ENCODE measurements at places on chromosomes 2 and 18.

GRCh38 chr18:57441071-57441794 is 6.1 kb downstream of the ONECUT2 start:
- DNase-seq = peak; percentile 57

- no peak for DNase-seq
Observed at GRCh38 chr18:24630346-24630880, 170.0 kb downstream of the HRH4 start.

- DNase-seq = no peak
Observed at GRCh38 chr2:170157025-170157684, 20.8 kb upstream of the MYO3B start.

DNA sequence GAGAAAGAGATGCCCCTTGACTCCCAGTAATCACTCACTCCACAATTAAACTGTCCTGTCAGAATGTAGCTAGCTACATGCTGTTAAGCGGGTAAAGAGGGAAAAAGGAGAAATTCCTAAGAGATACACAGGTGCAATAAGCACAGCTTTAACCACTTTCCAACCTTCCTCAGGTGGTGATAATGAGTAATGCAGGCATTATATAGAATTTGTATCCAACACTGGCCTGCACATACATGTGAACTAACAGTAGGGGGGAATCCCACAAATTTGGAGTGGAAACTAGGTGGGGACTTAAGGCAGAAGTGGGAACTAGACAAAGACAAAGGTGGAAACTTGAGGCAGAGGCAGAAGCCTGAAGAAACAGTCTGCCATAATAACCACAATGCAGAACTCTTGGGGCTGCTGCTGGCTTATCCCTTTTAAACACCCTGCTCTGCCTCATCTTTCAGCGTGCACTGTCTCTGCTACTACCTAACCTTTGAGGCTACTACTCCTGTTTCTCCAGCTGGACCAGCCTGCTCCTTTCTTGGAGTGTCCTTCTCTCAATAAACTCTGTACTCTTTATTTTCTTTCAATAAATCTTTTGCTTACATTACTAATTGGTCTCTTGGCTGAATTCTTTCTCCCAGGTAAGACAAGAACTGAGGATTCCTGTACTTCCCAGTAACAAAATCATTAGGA is 259.7 kb downstream of the PDE11A start:
- no peak for DNase-seq

DNA sequence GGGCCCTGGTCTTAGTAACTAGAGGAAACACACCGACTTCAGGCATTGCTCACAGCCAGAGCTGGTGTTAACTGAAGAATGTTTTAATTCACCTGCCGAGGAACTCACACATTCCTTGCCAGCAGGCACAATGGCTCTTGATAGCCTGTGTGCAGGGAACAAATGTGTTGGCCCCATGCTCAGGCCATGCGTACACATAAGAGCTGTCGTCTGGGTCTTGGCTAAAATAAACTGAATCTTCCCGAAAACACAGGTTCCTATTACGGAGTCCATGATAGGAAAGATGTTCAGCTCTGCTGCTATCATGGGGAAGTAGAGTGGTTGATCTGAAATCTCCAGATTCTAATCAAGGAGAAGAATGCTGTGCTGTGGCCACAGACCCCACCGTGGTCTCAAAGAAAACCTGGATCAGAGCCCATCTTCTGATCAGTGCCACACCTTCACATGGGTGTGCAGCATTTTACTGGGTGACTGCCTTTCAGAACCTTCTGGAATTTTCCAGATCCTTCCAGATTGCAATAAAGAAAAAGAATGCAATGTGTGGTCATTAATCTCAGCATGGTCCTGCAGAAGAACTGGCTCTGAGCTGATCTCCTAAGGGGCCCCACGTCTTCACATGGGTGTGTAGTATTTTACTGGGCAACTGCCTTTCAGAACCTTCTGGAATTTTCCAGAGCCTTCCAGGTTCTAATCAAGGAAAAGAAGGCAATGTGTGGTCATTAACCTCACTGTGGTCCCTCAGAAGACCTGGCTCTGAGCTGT is 17.2 kb downstream of the MBP start:
- DNase-seq = no peak

- no peak for DNase-seq
Observed at GRCh38 chr2:191479680-191480023, 198.3 kb upstream of the NABP1 start.

DNA sequence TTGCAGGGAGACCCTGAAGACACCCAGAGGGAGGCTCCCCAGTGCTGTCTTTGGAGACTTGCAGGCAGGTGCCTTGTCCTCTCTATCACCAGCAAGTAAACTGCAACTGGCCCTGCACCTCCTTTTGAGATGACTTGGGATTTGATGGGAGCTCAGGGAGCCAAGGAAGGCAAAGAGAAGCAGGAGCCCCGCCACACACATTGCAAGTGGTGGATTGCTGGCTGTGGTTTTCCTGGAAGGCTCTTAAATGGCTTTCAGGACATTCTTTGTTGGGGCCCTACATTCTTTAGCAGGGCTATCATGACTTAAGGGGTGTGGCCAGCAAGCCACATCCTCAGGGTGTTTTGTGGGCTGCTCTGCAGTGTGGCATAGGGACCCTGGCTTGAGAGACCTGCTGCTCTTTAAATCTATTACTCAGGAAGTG is 39.9 kb upstream of the CDC42EP3 start:
- DNase-seq = no peak

DNA sequence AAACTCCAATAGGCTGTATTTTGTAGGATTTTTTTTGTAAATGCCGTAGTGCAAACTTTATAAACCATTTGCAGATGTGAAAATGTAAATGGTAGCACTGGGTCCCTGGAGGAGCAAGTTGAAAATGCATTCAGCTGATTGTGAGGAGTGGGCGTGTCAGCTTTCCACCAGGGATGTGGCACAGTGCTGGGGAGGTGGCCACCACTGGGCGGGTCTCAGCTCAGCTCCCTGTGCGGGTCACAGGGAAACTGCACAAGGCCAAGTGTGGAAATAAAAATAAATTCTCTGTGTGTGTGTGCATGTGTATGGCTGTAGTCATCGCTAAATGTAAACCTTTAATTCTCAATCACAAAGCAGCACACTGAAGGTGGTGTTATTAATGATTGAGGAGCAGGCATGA is 137.2 kb upstream of the PXDN start:
- no peak for DNase-seq

GRCh38 chr2:165796129-165796528 is 2.1 kb upstream of the GALNT3 start:
- no peak for DNase-seq

GRCh38 chr2:136874258-136874657 is 108.9 kb downstream of the THSD7B start:
- no peak for DNase-seq

DNA sequence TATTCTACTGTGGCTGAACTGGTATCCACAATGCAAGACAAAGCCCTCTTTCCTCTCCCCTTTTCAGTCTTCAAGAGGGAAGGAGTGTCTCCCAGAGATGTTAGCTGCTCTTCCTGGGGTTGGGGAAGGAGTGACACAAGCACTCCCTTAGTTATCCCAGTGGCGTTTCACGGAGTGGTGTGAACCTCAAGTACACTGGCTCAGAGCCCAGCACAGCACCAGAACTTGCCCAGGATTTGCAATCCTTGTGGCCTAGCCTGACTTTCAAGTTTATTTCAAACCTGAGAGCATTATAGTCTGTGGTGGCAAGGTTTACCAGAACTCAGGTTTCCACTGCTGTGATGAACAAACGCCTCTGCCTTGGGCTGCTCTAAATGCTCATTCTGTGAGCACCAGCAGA is 162.5 kb downstream of the CCDC102B start:
- DNase-seq = no peak

DNA sequence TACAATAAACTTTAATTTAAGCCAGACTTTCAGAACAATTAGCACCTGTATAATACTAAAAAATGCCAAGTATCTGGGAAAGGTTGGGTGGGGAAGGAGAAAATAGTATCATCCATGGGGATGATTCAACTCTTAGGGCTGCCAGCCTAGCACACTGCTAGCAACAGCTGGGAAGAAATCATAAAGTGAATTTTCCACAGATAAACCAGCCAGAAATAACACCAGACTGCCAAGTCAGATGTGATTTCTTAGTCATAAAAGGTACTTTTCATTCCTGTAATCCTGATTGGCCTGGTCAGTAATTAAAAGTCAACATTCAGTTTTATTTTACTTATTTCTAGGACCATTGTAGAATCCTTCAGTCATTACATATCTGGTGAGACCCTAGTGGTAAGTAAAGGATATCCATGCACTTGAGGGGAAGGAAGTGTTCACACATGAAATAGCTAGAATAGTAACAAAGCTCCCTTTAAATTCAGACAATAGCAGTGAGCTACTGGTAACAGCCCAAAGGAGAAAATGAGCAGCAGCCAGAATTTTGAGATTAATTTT is 59.4 kb downstream of the LIMS1 start:
- no peak for DNase-seq

DNA sequence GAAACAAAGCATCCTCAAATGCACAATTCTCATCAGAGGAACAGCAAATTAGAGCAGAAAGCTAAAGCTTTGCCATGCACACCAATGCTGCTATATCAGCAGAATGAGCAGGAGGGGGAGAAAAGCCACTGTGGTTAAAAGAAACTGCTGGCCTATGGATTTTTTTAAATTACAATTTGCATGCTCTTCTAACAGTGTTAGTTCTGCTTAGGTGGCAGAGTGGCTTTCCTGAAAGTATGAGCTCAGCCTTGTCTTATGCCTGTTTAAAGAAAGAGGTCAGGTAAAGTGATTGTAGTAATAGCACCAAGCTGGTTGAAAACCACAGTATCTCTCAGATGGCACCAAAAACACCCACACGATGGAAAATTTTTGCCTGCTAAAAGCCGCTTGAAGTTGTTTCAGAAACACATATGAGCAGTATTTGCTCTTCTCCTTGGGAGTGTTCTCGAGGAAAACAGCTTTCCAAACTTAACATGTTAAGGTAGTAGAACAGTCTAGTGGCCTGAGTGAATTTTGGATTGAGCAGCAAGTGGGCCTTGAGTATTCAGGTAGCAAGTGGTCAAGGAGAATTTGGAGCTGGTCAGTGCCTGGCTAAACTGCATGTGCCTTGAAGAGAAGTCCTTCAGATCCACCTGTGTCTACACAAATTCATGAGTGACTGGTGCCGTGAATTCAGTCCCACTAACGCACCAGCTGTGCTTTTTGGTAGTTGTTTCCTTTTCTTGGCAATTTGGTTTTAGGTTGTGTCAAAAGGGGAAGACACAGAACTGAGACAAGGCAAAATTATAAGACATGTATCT is 19.6 kb upstream of the NDUFV2 start:
- no peak for DNase-seq

GRCh38 chr2:1791685-1792435 is 47.5 kb upstream of the PXDN start:
- DNase-seq = no peak

- DNase-seq = no peak
Observed at GRCh38 chr18:57137847-57138246, 9.0 kb upstream of the BOD1L2 start.

DNA sequence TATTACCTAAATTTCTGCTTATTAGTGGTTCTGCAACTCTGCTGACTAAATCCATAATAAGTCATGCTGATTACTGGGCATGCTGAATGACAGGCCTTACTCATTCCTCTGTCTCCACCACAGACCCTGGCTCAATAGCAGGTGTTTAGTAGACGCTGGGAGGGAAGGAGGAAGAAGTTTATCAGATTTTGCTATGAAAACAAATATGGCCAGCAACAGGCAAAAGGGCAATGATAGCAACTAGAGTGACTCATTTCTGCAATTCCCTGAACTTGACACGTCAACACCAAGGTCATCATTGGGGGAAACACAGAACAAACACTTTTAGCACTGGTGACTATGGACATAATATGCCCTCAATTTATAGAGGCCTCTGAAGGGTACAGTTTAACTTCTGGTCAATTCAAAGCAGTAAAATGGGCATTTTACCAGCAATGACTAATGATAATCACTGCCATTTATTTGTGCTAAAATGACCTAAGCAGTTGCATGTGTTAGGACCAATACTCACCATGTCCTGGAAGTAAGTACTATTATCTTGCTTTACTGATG is 35.2 kb downstream of the TMEM163 start:
- DNase-seq = no peak

GRCh38 chr2:52532956-52533355 is 1234.6 kb upstream of the CHAC2 start:
- no peak for DNase-seq

DNA sequence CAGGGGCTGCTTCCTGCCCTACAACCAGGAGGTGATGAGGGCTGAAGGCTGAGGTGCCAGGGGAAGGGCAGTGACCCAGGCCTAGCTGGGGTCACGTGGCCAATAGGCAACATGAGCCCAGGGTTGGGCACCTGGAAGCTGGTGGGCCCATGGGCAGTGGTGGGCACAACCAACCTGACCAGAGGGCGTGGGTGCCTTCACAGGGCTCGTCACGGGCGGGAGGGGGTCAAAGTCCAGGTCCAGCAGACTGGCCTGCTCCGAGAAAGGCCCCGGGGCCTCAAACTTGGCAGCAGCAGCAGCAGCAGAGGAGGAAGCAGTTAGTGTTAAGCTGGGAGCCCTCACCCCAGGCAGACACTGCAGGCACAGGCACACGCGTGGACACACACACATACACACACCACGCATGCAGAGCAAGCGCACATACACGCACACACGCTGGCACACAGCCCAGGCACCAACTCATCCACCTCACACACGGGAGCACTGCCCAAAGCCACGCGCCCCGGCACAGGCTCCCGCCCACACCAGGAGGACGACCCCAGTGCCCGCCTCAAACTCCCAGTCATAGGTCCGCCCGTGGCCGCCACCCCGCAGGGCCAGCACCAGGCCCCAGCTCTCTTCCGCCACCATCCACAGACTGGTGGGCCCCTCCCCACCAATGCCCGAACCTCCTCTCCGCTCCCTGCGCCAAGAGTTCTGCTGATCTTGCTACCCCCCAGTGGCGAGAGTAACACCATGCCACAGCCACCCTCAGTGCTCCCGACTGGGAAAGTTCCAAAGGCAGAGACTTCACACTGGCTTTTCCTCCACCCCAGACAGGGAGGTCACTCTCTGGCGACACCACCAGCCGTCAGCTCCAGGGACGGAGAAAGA is 53.0 kb downstream of the BIN1 start:
- DNase-seq = no peak

- no peak for DNase-seq
Observed at GRCh38 chr2:103810875-103811274, 1043.0 kb upstream of the POU3F3 start.

DNA sequence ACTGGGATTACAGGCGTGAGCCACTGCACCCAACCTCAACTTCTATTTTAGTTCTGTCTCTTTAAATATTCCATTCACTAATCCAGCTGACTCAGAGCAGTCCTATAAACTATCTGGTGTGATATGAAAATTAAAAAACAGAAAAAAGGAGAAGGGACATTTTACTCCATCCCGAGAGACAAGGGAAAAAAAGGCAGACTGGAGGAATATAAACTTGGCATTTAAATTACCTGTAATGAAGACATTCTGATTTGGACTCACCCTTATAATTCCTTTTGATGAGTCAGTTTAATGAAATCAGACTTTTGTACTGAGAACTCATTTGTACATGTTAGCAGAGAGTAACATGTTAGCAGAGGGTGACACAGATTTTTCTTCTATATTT is 74.8 kb upstream of the RIOK3 start:
- no peak for DNase-seq

DNA sequence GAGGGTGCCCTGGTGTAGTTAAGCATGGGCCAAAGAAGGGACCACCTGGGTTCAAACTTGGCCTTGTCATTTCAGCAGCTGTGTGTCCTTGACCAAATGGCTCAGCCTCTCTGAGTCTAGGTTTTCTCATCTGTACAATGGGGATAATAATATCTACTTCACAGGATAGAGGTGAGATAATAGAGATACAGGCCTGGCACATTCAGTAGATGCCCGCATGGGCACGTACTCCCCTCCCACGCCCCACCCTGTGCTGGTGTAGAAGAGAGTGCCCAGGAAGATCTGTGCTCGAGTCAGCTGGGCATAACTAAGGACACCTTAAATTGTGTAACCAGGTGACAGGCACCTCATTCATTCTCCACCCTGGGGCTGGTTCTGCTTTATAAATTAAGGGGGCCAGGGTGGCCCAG is 8.4 kb upstream of the TMEM185B start:
- DNase-seq = no peak

Measured in nephron progenitor cell (in vitro differentiated cells).